ENCODE measurements at places on chromosomes 1 and 21.
A peak's percentile ranks its signal among the peaks of the same experiment; 100 is the strongest.

- no peak for DNase-seq
- no peak overlapping the region for H3K27ac ChIP-seq
- H3K4me1 ChIP-seq, result no peaks in the 10 kb centered on the region
These were observed 340.3 kb downstream of the BRINP2 start for GRCh38 chr1:177511036-177511435.

GRCh38 chr1:28235755-28236655 is at the start of gene ATP5IF1:
TSS of gene ATP5IF1 (plus strand) at chr1:28236124. CDS start at chr1:28236184, 60 bp downstream.
- DNase-seq, result peak; percentile 96
- peaks cover 10% of the 10 kb centered on the region for H3K36me3 ChIP-seq
- H3K27me3 ChIP-seq, result no peaks in the 10 kb centered on the region
- H3K4me3 ChIP-seq, result no peak within 1 kb of the TSS
- H3K27ac ChIP-seq, result no peak within 1 kb of the TSS

- H3K36me3 ChIP-seq, result no peaks in the 10 kb centered on the region
- no peaks in the 10 kb centered on the region for H3K4me1 ChIP-seq
- H3K4me3 ChIP-seq, result no peak overlapping the region
- no peak overlapping the region for H3K27ac ChIP-seq
- DNase-seq, result no peak
These were observed 20.9 kb upstream of the HSPA13 start for GRCh38 chr21:14403681-14404318.

- H3K36me3 ChIP-seq, result no peaks in the 10 kb centered on the region
- H3K27ac ChIP-seq, result no peak overlapping the region
- no peak for DNase-seq
- H3K4me1 ChIP-seq, result no peaks in the 10 kb centered on the region
These were observed 116.1 kb downstream of the PSMG1 start for GRCh38 chr21:39066829-39067780.

DNA sequence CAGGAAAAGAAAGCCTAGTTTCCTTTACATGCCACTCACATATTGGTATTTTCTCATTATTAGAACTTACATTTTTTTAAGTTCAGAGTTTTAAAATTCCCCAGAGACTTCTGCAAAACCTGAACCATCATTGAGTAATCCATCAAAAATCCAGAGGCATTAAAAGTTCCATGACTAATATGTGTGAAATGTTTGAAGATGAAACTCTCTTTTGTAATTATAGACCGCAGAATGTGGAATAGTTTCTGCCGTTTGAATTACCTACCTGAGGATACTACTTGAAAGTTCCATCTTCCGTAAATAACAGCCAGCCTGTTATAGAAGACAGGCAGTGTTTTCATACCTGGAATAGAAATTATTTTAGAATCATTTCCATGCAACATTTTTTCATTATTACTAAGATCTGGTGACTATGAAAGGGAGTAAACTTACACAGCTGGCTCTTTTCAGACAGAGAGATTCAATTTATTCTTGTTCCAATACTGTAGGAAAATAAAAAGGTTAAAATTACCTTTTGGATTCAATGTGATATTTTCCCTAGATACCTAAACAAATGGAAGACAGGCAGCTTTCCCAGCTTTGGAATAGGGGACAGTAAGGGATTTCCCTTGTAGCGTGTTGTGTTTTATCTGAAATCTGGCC is 131.4 kb downstream of the ST6GALNAC5 start:
- H3K27me3 ChIP-seq, result no peaks in the 10 kb centered on the region
- H3K36me3 ChIP-seq, result no peaks in the 10 kb centered on the region
- H3K27ac ChIP-seq, result no peak overlapping the region
- H3K4me3 ChIP-seq, result no peak overlapping the region

GRCh38 chr21:45991606-45992300 is 10.2 kb downstream of the COL6A1 start:
- H3K27ac ChIP-seq, result no peak overlapping the region
- no peaks in the 10 kb centered on the region for H3K36me3 ChIP-seq
- no peaks in the 10 kb centered on the region for H3K27me3 ChIP-seq
- no peak overlapping the region for H3K4me3 ChIP-seq

DNA sequence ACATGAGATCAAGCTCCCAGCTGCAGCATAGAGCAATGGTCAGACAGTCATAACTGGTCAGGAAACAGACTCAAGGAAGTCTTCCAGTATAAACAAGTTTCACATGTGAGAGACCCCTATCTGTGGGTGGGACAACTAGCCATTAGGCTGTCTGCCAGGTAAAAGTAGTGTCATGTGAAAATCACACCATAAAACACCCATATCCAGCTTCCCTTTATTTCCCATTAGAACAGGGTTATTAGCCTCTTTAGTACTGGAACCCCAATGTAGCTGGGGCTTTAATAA is 426.7 kb downstream of the KCNT2 start:
- no peak overlapping the region for H3K4me3 ChIP-seq
- no peaks in the 10 kb centered on the region for H3K27me3 ChIP-seq
- no peak overlapping the region for H3K27ac ChIP-seq
- H3K36me3 ChIP-seq, result no peaks in the 10 kb centered on the region
